ENCODE measurements at places on chromosomes 2 and 18.

- DNase-seq: no peak
Measured at GRCh38 chr2:151367571-151367970, 10.2 kb downstream of the TNFAIP6 start.

GRCh38 chr2:8803658-8804379 lies 33.6 kb downstream of the KIDINS220 start:
- DNase-seq: peak; percentile 54

DNA sequence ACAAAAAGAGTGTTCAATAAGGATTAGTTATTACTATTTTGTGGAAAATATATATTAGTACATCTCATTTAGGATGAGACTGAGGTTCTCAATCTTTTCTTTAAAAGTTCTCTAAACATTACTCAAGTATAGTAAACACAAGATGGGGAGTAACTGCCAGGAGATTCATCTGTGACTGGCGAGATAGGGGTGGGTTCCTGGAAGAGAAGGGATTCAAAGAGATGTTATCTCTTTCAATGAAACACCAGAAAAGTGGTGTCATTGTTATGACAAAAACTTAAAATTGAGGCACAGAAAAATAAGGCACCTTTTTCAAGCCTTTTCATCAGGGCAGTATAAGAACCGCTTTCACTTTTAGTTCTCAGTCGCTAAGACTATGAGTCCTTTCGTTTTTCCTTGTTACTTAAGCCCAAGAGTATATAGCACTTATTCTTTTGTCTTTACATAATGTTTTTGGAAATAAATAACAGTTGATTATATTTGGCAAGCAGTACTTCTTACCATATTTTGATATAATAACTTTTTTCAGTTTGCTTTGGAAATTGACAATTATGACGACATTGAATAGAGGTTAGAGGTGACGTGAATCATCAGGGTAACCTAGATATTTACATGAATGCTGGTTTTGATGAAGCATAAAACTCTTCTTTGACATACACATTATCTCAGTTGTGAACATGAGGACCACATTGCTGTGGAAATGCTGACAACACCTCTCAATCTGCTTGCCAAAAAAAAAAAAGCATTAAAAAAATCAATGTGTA lies 393.9 kb upstream of the TCF4 start:
- no peak for DNase-seq

GRCh38 chr18:72985686-72986085 lies 117.9 kb upstream of the NETO1 start:
- no peak for DNase-seq

DNA sequence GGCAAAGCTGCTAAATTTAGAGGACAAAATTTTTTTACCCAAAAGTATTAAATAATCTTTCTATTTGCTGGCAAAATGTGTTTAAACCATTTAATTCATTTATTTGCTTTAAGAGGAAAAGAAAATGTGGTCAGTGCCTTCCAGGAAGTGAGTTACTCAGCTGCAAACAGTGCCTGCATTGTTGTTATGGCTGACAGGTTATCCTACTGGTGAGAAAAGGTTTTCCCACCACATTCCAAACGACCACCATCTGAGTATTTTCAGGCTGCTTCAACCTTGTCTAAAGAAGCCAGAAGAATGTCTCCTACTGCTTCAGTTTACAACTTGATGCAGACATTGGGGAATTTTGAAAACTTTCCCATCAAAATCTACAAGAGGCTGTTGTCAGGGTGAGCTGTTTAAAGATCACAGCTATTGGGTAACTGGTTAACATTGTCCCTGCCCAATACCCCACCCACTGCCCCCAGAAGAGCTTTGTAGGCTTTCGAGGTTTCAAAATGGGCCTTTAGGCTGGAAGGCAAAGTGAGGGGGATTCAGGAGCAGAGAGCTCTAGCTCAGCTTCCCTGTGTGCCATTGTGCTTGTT lies 461.3 kb upstream of the FANCL start:
- DNase-seq: no peak

GRCh38 chr2:216557820-216558219 lies 59.2 kb downstream of the RPL37A start:
- DNase-seq: no peak

GRCh38 chr2:62000538-62000937 lies 95.1 kb downstream of the COMMD1 start:
- no peak for DNase-seq

GRCh38 chr18:49915352-49915751 lies 102.0 kb upstream of the ACAA2 start:
- DNase-seq: no peak
